Activated T-cell treated with anti-CD3 and anti-CD28 coated beads, Interleukin-2, amount 50 U/mL, for 4 hours (primary cell): ENCODE measurements at places on chromosomes 13 and 19.

- no peak for DNase-seq
These were observed 3.9 kb downstream of the ZNF266 start for GRCh38 chr19:9431475-9431874.

- no peak for DNase-seq
These were observed 37.7 kb downstream of the GPR42 start for GRCh38 chr19:35408284-35409171.

DNA sequence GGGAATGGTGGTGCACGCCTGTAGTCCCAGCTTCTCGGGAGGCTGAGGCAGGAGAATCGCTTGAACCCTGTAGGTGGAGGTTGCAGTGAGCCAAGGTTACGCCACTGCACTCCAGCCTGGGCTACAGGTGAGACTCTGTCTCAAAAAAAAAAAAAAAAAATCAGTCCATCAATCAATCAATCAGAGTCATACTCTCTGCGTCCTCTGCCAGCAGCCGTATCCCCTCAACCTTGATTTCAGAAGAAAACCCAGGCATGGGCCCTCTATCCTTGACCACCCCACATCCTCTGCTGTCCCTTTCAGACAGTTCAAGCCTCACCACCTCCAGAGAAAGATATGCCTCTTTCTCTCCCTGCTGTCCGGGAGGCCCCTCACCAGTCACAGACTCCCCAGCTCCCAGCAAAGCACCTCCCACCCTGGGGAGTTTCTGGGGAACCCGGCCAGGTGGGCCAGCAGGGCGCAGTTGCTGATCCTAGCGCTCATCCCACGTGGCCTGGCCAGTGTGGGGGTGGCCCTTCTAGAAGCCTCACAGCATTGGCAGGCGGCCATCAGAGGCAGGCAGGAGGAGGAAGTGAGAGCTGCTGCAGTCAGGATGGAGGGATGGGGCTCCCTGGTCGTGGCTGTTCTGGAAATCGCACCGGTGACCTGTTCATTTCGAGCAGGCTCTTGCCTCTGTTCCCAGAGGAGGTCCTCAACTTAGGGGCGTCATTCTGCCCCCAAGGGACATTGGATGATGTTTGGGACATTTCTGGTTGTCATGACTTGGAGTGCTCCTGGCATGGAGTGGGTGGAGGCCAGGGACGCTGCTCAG is 10.2 kb upstream of the JSRP1 start:
- DNase-seq, result no peak

DNA sequence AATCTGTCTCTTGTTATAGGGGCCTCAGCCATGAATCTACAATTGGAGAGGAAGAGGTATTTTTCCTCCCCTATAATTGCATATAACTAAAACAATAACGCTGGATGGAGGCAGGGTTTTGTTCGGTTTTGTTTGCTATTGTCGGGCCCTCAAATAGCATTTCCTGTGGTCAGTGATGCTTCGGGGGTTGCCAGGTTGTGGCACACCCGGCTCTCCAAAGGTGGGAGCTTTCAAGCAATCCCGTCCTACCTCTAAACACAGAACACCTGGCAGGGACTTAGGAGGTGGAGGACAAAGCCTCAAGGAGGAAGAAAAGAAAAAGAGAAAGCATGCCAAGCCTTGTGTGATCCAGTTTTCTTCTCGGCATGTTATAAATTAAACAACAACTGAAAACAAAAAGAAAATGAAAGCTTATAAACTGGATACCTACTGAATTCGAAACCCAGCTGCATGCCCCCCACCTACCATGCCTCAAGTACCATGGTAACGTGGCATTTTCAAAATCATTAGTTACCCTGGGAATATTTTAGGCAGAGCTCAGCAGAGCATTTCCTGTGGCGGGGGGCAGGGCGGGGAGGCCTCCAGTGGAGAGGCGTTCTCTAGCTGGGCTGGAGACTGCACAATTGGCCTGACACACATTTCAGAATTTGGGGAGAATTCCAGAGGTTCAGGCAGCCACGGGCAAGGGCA is 213.8 kb downstream of the DCLK1 start:
- DNase-seq, result no peak

GRCh38 chr13:96994017-96994857 is at the start of gene OXGR1:
TSS of gene OXGR1 (minus strand) at chr13:96994476. CDS start at chr13:96987759, 6,717 bp downstream.
- no peak for DNase-seq

DNA sequence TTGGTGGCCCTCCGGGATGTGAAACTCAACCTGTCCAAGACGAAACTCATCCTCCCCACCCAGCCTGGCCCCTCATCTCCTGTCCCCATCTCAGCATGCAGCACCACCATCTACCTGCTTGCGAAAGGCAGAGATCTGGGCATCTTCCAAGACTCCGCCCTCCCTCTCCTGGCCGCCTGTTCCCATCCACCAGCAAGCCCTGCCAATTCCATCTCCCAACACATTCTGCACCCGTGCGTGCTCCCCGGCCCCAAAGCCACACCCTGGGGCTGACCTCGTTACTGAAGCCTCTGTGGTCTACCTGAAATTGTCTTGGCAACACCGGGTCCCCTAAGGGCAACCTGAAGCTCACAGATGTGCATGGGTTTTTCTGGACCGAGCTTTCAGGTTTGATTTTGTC is 13.2 kb upstream of the CAMSAP3 start:
- DNase-seq, result no peak

DNA sequence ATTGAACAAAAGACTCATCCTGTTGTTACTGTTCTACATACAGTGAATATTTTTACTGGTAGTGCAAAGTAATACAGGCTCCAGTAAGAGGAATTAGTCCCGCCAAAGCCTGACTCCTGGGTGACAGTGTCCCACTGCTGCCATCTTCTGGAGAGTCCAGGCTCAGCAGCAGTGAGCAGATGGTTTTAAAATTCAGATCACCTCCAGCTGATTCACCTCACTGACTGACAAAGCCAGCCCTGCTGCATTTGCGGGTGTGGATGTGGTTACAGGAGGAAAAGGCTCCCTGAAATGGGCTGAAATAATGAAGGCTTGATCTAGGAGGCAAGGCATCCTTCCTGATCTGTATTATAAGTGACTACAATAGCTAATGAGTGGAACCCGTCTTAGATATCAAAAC is 18.3 kb downstream of the PABPC3 start:
- DNase-seq, result peak; percentile 31

GRCh38 chr19:2118438-2118837 is 21.7 kb downstream of the IZUMO4 start:
- DNase-seq, result no peak

- DNase-seq, result no peak
These were observed 36.2 kb downstream of the CLDN10 start for GRCh38 chr13:95588721-95589120.

- DNase-seq, result no peak
These were observed 23.4 kb downstream of the DGKH start for GRCh38 chr13:42071672-42072419.

DNA sequence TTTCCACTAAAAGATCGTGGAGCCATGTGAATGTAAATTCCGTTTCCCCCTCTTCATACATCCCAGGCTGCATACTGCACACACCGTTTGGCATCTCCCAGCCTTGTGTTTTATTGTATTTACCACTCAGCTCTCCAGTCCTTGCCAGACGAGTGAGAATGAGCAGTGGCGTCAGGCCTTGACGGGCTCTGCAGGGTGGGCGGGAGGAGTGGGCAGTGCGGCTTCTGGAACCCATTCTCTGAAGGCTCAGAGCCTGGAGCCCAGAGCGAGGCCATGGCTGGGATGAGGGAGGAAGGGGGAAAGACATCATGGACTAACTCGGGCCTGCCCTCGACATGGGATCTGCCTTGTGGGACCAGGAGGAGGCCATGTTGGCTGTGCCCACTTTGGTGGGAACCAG is 25.1 kb downstream of the BICRA start:
- DNase-seq, result no peak

- no peak for DNase-seq
These were observed 179.3 kb downstream of the KATNAL1 start for GRCh38 chr13:30128095-30128494.

- DNase-seq, result no peak
These were observed 1263.1 kb downstream of the PCDH9 start for GRCh38 chr13:65966991-65967451.

DNA sequence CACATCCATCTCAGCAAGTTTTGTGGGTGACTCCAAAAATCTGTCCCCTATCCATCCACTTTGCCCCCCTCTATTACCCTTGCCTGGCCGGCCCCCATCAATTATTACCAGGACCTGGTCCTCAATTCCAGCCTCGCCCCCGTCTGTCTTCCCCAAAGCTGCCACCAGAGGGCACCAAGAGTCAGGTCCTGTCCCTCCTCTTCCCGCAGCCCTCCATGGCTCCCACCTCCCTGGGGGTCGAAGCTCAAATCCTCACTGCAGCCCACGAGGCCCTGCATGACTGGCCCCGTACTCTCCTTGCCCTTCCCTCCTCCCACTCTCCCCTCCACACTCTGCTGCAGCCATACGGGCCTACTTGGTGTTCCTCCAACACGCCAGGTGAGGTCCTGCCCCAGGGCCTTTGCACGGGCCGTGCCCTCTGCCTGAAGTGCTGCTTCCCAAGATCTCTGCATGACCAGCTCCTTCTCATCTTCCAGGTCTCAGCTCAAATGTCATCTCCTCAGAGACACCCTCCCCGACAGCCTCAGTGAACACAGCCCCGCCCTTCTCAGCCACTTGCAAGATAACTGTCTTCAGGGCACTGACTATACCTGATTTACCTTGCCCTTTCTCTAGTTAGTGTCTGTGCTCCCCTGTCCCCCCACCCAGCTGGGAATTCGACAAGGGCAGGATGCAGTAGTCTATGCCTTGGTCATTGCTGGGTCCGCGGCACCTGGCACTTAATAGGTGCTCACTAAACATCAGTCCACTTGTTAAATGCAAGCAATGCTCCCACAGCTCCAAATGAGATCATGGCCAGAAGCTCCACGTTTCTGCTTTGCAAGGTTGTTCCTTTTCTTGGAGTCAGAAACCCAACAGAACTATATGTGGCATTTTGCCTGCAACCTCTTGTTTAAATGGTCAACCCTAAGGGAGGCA is 16.8 kb upstream of the SEMA6B start:
- peak; percentile 69 for DNase-seq

- DNase-seq, result no peak
These were observed 26.0 kb upstream of the IRS2 start for GRCh38 chr13:109812382-109812781.

DNA sequence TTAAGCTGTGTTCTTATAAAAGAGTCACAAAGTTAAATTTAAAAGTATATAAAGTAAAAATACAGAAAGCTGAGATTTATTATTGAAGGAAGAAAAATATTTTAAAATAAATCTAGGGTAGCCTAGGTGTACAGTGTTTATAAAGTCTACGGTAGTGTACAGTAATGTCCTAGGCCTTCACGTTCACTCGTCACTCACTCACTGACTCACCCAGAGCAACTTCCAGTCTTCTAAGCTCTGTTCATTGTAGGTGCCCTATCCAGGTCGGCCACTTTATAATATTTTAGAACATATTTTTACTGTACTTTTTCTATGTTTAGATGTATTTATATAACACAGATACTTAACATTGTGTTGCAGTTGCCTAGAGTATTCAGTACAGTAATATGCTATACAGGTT is 47.4 kb downstream of the NDFIP2 start:
- DNase-seq, result no peak

DNA sequence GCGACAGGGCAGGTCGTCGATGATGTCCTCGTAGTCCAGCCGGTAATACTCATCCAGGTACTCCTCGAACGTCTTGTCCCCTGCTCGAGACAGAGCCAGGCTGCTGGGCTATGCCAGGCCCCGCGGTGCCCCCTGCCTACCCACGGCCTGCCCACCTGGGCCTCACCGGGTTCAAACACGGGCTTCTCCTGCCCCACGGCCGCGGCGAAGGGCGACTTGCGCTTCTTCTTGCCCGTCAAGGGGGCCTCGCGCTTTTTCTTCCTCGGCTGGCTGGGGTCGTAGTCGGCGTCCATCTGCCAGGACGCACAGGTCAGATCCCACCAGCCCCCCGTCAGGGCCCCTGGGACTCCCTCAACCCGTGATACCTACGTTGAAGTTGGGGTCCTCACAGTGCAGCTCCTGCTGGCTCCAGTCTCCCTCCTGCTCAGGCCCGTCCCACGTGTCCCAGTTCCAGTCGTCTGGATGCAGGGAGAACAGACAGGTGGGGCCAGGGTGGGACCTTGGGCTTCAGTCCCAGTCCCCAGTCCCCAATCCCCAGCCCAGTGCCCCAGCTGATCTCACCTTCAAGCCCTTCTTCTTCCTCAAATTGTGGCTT is 8.1 kb downstream of the KRI1 start:
- no peak for DNase-seq

- DNase-seq, result no peak
These were observed 617.2 kb downstream of the PCDH9 start for GRCh38 chr13:66612983-66613382.

DNA sequence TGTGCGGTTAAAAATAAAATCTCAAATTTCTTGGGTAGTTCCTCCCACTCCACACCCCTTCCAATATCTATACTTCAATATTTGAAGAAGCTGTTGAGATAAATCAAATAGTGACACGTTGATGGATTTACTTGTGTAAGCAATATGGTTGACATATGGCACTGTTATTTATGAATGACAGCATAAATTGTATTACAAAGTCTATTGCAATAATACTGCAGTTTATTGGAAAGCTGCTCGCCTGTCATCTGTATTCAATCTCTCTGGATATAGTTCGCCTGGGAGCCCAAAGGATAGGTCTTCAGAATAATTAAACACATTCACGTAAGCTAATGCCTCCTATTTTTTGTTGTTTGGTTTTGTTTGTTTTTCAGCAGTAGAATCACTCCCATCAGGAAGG is 5.0 kb upstream of the ZIC5 start:
- DNase-seq, result no peak

DNA sequence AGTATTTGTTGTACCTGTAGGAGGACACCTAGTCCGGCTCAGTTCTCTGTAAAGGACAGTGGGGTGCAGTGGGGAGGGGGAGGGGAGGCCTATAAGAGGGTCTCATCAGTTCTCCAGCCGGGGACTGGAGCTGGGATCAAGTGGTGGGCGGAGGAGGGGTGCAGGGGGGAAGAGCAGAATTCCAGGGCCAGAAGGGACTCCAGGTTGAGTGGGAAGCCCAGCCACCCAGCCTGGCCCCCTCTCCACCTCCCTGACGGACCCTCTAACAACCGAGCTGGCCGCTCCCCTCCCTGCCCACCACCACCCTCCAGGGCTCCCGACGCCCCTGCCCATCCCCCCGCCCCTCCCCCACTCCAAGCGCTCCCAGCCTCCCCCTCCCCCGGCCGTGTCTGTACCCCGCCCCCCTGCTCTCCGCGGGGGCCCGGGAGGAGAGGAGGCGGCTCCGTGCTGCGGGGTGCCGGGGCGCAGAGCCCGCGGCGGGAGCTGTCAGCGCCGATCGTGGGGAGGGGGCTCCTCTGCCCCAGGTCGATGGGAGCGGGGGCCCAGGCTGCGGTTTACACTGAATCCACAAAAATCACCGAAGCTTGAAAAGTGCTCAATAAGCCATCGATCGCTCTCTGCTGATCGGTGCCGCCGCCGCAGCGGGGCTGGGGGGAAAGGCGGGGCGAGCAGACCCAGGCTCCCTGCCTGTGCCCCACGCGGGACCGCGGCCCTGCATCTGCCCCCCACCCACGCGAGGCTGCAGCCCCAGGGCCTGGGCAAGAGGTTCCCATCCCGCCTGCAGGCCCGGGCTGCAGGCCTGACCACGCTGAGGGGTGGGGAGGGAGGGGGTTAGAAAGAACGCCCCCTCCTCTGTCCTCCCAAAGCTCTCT is 34.6 kb upstream of the ONECUT3 start:
- DNase-seq, result no peak

- DNase-seq, result no peak
These were observed 9.8 kb upstream of the CNMD start for GRCh38 chr13:52749419-52749818.

GRCh38 chr19:48393559-48394330 is at the start of gene GRIN2D:
TSS of gene GRIN2D (plus strand) at chr19:48393668. CDS start at chr19:48398393, 4,725 bp downstream.
- DNase-seq, result no peak
